ENCODE measurements at places on chromosomes 5 and 9.

GRCh38 chr5:96111080-96111756 is 149.6 kb upstream of the ELL2 start:
- no peak for DNase-seq

GRCh38 chr5:144207875-144208444 is 37.3 kb downstream of the KCTD16 start:
- no peak for DNase-seq

DNA sequence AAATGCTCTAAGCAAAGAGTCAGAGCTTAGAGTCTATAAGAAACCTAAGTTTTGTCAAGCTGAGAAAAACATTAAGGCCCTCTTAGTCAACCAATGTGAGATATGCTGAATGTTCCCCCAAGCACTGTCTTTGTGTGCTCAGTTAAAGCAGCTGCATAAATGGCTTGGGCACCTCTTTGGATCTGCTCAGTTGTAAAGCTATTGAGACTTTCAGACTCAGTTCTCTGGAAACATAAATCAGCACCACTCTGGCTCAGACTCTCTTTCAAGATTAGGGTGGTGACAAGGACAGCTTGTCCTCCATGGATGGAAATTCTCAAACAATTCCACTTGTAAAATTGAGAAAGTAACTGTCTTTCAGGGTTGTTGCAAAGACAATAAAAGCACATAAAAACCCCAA is 807.9 kb downstream of the PRELID2 start:
- no peak for DNase-seq

- no peak for DNase-seq
Measured at GRCh38 chr5:118906947-118907346, 81.4 kb downstream of the DTWD2 start.

DNA sequence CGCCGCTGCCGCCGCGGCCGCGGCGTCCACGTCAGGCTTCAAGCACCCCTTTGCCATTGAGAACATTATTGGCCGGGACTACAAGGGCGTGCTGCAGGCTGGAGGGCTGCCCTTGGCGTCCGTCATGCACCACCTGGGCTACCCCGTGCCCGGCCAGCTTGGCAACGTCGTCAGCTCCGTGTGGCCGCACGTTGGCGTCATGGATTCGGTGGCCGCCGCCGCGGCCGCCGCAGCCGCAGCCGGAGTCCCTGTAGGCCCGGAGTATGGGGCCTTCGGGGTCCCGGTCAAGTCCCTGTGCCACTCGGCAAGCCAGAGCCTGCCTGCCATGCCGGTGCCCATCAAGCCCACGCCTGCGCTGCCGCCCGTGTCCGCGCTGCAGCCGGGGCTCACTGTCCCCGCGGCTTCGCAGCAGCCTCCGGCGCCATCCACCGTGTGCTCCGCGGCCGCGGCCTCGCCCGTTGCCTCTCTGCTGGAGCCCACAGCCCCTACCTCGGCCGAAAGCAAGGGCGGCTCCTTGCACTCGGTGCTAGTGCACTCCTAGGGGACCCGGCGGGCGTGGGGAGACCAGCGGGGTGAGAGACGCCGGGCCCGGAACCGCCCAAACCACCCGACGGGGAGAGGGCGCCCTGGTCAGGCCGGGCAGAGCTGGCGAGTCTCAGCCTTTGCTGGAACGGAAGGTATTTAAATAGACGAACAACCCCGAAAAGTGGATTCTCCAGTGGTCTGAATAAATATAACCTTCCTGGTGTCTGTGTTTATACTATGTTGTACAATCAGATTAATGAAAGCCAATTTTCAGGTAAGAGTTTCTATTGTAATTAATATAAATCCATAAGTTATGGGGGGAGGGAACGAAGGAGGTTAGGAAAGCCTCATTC is 1.2 kb downstream of the FOXB2 start:
- DNase-seq = peak; percentile 51

DNA sequence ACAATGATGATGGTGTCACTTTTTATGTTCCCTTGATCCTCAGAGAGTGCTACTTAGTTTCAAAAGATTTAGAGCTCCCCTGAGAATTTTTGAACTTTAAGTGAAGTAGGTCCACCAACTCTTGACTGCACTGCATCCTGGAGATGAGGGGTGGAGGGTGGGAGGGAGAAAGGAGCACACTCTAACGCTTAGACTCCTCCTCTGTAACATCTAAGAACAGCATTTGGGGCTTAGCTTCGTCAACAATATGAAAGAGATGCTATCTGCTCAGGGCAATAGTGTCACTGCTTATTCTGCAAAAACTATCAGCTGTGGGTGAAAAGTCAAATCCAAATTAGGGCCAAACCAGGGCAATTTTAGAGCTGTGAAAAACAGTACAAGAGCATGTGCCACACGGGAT is 242.8 kb upstream of the EFNA5 start:
- no peak for DNase-seq

DNA sequence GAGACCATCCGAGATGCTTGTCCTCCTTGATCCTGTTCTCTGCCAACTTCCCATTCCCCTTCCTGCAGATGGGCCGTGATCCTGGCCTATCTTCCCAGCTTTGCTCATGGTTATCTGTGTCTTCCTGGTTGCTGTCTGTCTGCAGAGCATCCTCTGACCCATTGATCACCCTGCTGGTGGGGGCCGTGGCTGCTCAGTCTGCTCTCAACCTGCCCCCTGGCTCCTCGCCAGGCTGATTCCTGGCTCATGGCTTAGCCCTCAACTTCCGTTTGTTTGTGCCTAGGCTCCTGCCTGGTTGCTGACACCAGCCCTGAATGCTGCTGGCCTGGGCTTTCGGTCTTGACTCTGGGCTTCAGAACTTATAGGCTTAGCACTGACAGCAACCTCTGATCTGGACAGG is 67.1 kb upstream of the SMIM15 start:
- no peak for DNase-seq

DNA sequence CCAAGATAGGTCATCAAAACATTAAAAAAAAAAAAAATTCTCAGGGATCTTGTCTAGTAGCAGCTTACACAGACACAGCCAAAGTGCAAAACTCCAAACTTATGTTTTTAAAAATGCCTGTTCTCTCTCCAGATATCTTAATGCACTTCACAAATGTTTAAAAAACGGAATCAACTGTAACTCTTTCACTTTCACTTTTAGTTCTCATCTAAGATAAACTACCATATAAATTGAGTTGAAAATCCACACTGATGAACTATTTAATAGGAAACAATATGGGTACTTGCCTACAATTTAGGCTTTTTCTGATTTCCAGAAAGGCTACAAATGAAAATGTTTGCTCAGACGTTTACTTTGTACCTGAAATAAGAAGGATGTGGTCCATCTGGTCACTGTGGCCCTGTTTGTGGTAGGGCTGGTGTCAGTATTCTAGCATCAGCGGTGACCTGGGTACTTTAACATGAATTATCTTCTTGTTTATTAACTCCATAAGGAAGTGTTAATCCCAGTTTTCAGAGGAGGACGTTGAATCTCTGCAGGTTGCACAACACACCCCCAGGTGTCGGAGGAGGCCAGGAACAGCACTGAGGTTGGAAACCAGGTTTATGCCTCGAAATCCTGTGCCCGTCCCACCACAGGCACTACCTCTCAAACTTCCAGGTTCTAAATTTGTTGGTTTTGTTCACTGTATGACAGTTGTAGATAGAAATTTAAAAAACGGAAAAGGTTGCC is 13.3 kb upstream of the LPCAT1 start:
- no peak for DNase-seq

DNA sequence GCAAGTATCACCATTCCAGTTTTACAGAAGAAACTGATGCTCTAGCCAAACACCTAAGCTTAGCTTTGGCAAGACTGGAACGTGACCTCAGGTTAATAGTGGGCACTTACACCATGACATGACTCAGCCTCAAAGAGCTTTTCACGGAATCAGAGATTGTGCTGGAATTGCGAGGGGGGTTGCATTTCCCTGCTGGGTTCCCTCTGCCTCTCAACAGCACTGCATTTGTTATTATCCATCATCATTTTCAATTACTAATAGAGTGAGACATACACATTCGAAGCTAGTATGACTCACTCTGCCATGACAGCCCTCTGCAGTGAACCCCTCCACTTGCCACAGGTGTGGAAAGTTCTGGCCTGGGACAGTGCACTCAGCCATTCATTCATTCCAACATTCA is 8.0 kb downstream of the SPOCK1 start:
- no peak for DNase-seq

- DNase-seq = no peak
Measured at GRCh38 chr5:171667341-171668096, 118.1 kb upstream of the SMIM23 start.

DNA sequence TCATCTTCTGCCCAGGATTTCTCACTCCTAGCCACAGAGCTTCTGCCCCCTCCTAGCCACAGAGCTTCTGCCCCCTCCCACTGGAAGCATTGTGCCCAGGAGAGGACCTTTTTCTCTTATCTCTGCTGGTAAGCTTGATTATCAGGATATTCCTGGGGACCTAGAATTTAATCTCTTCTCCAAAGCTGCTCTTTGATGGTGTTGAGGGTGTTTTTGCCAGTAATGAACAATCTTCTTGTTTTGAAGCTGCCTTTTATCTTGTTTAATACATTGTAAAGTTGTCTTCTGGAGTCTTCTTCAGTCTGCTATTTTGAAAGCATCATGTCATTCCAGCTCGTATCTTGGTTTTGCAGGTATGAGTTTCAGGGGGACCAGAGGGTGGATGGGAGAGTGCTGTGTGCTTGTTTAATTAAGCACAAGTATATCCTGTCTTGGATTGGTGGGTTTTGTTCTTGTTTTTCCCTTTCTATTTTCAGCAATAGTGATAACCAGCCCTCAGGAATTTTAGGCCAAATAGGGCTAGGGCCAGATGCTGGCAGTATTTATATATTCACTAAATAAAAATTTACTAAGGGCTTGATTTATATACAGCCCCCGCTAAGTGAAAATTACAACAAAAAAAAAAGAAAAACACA is 214.0 kb upstream of the DMRT1 start:
- no peak for DNase-seq

DNA sequence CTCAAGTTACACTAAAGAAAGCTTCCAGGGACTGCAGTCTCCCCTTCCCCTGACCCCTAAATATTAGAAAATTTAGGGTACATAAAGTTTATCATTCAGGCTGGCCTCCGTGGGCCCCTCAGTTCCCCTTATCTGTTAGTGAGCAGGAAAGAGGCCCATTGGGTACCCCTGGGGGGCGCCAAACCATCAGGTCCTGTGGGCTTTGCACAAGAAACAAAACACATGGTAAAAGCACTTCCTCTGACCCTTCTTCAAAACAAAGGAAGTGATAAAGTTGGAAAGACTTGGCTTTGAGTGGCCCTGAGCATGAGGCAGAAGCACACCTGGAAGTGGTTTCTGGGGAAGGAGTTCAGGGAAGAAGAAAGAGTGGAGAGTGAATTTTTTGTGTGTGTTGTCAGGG is 213.0 kb downstream of the SMARCA2 start:
- no peak for DNase-seq

- DNase-seq = no peak
Measured at GRCh38 chr9:18588002-18588401, 114.0 kb downstream of the ADAMTSL1 start.

DNA sequence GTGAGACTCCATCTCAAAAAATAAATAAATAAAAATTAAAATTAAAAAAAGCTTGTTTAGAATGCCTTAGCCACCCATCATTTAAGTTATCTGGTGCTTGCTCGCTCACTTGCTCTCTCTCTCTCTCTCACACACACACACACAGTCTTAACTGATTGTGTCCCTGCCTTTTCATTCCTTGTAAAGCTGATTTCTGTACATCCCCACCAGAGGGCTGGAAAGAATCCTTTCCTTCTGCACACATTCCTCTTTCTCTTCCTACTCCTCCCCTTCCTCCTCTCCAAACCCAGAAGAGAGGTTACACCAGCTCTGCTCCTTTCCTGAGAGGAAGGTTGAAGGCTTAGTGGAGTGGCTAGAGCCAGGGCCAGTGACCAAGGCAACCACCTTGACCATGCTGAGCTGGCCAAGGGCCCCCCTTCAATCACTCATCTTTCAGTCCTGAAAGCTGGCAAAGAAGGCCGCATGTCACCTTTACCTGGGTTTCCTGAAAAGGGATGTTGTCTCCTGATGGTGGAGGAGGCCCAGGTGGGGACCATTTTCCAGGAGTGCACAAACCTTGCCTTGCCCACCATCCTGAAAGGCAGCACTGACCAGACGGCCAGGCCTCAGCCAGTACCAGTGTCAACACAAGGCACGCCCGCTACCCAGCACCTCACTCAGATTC is 25.6 kb downstream of the STK10 start:
- DNase-seq = no peak

GRCh38 chr9:93640027-93640426 is 63.6 kb downstream of the PHF2 start:
- DNase-seq = no peak

- DNase-seq = no peak
Measured at GRCh38 chr5:99922386-99922785, 612.8 kb upstream of the FAM174A start.

- no peak for DNase-seq
Measured at GRCh38 chr9:12759761-12760160, 15.1 kb upstream of the LURAP1L start.

DNA sequence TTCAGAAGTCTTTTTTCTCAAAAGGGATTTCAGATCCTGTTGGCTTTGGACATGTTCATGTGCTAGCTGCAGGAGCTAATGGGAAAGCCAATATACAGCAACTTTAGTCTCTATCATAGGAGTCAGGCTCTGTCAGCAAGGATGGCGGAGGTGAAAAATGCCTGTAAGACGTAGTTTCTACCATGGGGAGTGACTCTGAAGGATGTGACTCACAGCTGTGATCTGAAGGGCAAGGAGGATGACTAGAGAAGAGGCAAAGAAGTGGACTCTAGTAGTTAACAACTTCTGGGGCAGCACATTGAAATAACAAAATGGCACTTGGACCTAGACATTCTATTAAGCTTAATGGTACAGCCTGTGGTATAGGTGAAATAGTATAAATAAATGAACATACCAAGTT is 3.1 kb upstream of the NDUFS4 start:
- DNase-seq = no peak

DNA sequence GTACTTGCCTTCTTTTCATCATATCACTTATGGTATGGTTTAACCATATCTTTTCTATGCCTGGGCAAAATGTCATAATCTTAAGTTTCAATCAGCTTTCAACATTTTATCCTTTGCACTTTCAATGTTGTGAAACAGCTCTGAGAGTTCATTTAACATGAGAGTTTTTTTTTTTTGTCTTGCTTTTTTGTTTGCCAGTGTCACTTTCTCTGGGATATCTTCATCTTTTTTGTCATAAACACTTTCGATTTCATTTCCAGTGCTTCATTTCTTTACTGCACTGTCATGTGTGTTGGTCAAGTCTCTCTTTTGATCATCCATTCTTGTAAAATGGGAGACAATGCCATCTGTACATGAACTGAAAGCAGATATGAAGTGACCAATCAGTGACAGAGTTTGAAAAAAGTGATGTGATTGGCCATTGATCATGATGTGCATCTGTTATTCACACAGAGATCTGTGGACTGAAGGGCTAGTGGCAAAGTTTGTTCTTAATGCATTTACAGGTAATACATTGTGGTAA is 7.5 kb upstream of the POU5F2 start:
- DNase-seq = no peak
